ENCODE measurements at places on chromosomes 6 and 20.

- DNase-seq, result no peak
These were observed 365.8 kb downstream of the SAMD5 start for GRCh38 chr6:147874322-147874721.

DNA sequence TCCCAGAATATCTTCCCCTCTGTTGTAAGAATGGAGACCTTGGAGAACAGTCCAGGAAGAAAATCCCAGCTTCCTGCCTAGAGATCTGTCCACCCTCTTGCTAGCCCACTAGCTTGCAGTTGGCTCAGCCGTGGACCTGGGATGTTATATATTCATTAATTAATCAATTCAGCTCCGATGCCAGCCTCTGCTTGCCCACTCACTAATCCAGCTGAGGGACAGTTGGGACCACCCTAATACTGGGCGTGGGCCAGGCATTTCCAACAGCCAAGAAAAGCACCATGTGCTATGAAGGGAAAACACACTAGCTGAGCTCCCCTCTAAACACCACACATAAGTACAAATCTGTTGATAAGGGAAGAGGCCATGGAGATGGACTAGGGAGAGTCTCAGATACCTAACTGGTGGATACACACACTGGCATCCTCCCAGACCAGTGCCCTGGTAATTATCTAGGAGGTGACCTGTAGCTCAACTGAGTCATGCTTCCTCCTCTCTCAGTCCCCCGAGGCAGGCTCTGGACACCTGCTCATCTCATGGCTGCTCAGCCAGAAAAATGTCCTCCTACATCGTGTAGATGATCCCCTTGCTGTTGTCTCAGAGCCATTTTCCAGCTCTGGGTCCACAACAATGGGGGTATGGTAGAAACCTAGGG lies 78.9 kb downstream of the ANKRD60 start:
- DNase-seq, result no peak

GRCh38 chr6:17879184-17879583 lies 108.3 kb downstream of the KIF13A start:
- no peak for DNase-seq

DNA sequence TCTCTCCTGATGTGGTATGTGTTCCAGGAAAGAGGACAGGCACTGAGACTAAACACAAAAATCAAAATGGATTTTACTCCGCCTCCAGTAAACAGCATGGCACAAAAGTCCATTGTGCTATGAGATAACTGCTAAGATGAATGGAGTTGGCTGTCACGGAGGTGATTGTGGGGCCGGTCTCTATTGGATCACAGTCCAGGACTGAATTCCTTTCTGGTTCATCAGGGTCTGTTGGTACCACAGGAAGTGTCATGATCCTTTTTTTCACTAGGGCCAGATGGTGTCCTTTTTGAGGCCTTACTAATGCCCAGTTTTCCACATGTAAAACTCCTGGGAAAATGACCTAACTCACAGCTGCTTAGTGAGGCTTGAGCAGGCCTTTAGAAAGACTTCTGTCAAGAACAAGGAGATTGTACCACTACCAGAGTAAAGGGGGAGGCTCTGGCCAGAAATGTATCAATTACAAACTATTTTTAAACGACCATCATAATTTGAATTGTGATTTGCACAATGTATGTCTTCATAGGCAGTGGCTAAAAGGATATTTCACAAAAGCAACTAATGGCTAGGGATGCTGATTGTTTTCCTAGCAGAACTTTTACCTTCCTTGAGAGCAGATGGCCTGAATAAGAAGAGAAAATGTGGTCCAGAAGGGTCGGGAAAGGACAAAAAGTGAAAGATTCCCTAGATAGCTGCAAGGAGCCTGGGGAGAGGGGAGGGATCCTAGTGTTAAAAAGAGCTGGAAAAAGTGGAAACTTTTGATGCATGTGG lies 192.2 kb upstream of the POU3F2 start:
- no peak for DNase-seq

- DNase-seq, result no peak
These were observed 4.8 kb downstream of the SALL4 start for GRCh38 chr20:51797357-51798025.

GRCh38 chr6:147400968-147401367 lies 107.5 kb upstream of the SAMD5 start:
- no peak for DNase-seq

Data from stimulated activated CD8-positive, alpha-beta memory T cell treated with anti-CD3 and anti-CD28 coated beads, Interleukin-7, amount 100 ng/mL, for 24 hours (primary cell).